ENCODE measurements at places on chromosomes 3 and 15. TPM values are rescaled to one million over a fixed set of nuclear protein-coding genes. Genes with fewer than 3 reads are reported as not detected.
A peak's percentile ranks its signal among the peaks of the same experiment; 100 is the strongest.

GRCh38 chr3:151675858-151676615 lies 57.7 kb upstream of the AADACL2 start:
- no peak for DNase-seq

DNA sequence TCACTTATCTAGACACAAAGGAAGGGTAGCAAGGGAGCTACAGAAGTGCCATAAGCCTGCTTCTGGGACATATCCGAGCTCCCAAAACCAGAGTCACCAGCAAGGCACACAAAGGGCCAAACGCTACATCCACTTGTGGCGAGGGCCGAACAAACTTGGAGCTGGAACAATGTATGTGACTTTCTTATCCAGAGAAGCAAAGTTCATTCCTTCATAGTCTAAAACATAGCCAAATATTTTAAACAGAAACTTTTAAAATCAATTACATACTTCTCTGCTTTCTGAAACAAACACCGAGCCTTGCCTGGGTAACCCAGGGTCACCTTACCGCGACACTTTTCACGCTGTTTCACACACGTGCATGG lies 15.9 kb downstream of the ZXDC start:
- no peak for DNase-seq

- peak; percentile 41 for DNase-seq
Observed at GRCh38 chr15:69976366-69976994, 121.2 kb downstream of the TLE3 start.

DNA sequence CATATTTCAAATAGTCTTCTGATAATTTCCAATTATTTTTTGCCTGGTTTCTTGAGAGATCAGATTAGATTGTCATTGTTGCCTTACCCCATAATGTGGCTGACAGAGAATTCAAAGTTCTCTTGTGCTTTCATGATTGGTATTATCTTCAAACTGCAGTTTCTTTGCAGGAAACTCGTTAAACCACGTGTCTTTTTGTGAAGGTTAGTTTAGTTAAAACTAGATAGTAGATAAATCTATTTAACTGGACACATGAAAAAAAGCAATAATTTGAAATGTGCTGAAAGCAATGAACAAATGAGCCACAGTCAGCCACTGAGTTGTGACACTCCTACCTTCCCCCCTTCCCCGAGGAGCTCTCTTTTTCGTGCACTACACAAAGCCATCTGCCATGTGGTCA lies 327.5 kb upstream of the UMPS start:
- DNase-seq = no peak

DNA sequence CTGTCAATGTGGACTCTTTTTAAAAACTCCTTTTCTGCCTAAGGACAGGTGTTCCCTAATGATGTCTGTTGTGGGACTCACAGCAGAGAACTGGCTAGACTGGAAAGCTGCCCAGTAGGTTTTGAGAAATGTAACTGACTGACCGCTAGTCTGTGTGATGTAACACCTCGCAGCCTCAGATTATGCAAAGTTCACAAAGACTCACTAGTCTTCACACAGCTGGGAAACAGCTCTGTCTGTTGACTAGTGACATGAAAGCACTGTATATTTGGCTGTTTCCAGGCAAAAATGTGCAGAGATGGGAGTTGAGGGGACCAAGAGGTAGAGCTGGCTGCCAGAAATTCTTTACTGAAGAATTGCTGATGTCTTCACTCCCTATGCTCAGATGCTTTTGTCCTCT lies 10.3 kb downstream of the PDZRN3 start:
- DNase-seq = peak; percentile 91

DNA sequence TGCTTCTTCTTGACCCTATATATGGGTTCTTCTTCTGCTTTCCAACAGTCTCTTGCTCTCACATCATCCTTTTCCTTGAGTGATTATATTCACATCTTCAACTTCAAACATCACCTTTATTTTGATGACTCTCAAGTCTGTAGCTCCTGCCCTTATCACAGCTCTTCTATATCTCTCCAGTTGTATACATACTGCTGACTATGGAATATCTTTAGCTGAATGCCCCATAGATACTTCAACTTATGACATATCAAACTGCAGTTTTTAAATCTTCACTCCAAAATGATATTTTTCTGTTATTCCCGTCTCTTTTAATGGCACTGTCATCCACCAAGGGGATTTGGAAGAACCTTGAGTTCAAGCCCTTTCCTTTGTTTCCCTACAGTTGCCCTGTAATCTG lies 139.1 kb downstream of the ZBTB20 start:
- no peak for DNase-seq

- no peak for DNase-seq
Observed at GRCh38 chr3:87041191-87041590, 50.2 kb upstream of the VGLL3 start.

- no peak for DNase-seq
Observed at GRCh38 chr3:58742239-58742638, 75.7 kb upstream of the FAM3D start.

- peak; percentile 5 for DNase-seq
Observed at GRCh38 chr15:55319537-55320237, 665 bp downstream of the PIGB start.

- no peak for DNase-seq
Observed at GRCh38 chr15:55037071-55037470, 159.7 kb downstream of the RSL24D1 start.

DNA sequence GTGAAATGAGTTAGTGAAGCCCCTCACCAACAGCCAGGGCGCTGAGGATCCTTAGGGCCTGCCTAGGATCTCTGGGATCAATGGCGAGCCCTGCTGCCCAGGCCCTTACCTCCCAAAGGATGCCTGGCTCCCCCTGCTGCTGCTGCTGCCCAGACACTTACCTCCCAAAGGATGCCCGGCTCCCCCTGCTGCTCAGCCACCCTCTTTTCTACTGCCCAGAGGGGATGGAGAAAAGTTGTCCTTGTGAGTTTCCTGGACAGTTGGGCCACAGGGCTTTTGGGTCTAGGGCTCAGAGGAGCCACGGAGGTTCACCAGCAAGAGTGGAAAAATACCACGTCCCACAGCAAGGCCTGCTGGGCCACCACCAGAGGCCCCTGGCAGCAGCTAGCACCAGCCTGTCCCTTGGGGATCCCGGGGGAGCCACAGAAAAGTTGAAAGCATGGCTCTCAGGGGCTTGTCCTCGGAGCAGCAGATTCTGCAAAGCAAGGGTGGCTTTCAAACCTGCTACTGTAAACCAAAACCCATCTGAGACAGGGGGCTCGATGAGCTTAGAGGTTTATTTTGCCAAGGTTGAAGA lies 59.4 kb downstream of the SLC6A6 start:
- DNase-seq = peak; percentile 73

GRCh38 chr15:29040370-29040751 lies 154.6 kb downstream of the APBA2 start:
- DNase-seq = peak; percentile 70

- no peak for DNase-seq
Observed at GRCh38 chr15:66921319-66921915, 144.0 kb upstream of the SMAD3 start.

GRCh38 chr15:37103163-37103435 lies 2.8 kb upstream of the MEIS2 start:
- no peak for DNase-seq

DNA sequence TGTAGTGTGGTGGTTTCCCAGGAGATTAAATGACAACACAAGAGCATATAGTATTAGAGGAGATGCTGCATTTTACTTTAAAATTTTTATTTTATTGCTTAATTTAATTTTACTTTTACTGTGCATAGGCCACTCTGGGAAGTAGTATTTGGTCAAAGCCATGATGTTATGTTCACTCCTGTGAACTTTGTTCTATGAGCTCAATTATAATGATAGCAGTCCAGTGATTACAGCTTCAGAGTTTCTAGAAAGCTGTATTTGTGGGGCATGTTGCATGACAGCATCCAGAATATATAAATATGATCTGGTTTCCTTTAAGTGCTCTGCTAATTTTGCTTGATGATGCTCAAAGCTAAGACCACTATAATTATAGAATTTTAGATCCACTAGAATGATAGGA lies 338.6 kb downstream of the NSUN3 start:
- no peak for DNase-seq

- DNase-seq = no peak
Observed at GRCh38 chr3:197369545-197369944, 71.1 kb upstream of the DLG1 start.

DNA sequence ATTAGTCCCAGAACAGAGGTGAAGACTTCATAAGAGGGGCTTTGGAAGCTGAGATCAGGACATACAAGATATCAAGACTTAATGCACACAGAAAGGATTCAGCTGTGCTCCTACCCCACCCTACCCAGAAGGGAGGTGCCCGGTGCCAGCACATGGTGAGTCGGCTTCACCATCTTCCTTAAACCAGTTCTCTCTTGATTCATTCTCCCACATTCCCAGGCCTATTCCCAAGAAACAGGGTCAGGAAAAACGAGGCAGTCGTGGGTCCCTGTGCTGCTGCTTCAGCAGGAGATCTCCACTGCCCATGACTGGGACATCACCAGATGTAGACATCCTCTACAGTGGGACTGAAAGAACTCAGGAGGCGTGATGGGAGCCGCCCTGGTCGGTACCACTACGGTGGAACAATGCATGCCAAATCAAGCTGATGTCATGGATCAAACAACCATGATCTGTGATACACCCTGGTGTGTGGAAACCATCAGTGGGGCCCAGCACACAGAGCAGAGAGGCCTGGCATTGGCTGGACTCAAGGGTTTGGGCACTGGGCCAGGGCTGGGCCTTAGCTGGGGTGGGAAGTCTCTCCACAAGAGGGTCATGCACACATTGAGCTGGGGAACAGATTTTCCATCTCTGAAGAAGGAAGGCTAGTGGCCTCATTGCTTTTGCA lies 41.9 kb downstream of the CCDC12 start:
- DNase-seq = no peak

- DNase-seq = peak; percentile 34
Observed at GRCh38 chr15:69573815-69574475, 121.3 kb downstream of the RPLP1 start.

DNA sequence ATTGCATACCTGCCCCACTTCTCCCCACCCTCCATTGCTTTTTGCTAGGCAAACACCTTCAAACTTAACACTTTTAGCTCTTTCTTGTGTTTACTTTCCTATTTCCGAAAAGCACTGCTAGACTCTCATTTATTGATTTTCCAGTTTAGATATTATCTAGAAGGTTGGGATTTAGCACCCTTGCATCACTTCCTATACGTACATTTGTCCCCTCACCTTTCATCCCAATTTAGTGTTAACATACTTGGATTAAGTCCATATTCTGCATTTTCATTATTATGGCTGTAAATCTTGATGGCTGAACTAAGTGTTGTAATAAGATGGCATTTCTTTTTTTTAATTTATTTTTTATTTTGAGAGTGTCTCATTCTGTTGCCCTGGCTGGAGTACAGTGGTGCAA lies 39.5 kb downstream of the GOLGA6L10 start:
- no peak for DNase-seq

DNA sequence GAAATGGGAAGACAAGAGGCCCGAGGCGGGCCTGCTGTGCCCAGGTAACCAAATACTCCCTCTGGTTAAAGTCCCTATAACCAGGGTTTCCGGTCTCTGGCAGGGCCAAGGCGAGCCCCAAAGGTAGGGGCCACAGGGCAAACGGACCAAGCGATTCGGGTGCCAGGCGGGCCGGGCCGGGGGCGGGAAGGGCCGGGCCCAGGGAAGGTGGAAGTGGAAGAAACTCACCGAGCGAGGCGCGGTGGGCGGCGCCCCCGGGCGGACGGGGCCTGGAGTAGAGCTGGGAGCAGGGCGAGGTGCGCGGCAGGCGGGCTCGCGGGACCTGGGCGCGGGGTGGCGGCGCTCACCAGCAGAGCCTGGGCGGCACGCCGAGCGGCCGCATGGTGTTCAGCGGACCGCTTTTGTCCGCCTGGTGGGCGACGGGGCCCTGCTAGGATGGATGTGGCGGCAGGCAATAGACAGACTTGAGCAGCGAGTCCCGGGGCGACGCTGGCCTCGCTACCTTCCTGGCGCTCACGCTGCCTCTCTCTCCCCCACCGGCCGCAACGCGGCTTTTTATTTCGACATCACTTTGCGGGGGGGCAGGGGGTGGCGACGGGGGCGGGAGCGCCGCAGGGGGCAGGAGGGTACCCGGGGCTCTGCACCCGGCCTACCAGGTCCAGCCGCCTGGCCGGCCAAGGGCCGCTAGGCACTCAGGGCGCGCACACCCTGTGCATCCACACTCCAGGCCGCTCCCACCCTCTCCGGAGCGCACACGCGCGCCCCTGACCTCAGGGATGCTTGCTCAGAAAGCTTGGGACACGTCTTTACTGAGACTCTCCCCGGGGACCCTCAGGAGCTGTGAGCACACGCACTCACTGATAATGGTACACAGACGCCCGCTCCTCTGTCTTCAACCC lies at the start of gene GATA2:
Gene GATA2, minus strand, starts transcription at position 531 of the 899 bp plus-strand sequence. CDS start 6,170 bp downstream, outside the sequence.
- DNase-seq = no peak

DNA sequence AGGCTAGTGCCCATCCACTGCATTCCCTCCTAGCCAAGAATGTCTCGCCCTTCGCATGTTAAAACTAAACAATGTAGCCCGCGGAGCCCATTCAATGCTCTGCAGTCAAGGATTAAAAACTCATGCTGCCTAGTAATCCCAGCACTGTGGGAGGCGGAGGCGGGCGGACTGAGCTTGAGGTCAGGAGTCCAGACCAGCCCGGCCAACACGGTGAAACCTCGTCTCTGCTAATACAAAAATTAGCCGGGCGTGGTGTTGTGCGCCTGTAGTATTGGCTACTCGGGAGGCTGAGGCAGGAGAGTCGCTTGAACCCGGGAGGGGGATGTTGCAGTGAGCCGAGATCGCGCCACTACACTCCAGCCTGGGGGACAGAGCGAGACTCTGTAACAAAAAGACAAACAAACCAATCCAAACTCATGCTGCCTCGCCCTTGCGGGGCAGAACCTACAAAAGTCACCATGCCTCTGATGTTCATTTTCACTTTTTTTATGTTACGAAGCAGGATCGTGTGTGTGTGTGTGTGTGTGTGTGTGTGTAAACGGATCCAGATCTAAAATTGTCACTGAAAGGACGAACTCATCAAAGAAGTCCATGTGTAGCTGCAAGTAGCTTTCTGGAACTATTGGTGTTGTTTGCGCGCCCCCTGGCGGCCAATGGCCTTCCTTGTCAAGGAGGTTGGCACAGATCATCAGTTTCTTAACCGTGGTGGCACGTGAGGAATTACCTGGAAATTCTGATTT lies 54.8 kb upstream of the SPESP1 start:
- peak; percentile 88 for DNase-seq

DNA sequence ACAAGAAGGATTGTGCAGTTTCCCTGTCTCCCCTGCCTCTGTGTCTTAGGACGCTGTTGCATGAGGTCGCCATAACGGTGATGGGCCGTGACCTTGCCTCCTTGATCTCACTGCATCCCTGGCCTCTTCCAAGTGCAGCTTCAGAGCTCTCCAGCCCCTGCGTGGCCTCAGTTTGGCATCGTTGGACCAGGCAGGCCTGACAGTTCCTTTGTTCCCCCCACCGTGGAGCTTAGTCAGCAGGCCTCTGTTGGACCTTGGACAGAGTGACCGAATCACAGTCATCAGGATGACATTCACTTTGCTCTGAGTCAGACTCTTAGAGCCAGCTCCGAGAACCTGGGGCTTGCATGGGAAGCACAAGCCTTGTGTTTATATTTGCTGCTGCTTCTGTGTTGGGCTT lies 139.4 kb downstream of the OPA1 start:
- DNase-seq = peak; percentile 91

GRCh38 chr3:114384558-114384903 lies 90.7 kb downstream of the TIGIT start:
- DNase-seq = no peak

Gene COL6A6
- not detected for total RNA-seq

Gene EFHB
- under 0.01 TPM for total RNA-seq

Gene TPRG1
- not detected for total RNA-seq

Gene C3orf62
- total RNA-seq = 0.83 TPM

Gene CACNA2D3
- total RNA-seq = 0.36 TPM

Gene DLEC1
- not detected for total RNA-seq

Gene SLC22A14
- not detected for total RNA-seq

Gene TRH
- total RNA-seq = not detected

Gene PAQR5
- total RNA-seq = 2.7 TPM

Gene CYP1A2
- not detected for total RNA-seq

Gene ZNF80
- not detected for total RNA-seq

Gene PLCH1
- not detected for total RNA-seq

Gene CCDC50
- total RNA-seq = 63.1 TPM

Gene SV2B
- total RNA-seq = not detected
